HAP-1 (cell line): ENCODE measurements at places on chromosomes 11 and 22.

DNA sequence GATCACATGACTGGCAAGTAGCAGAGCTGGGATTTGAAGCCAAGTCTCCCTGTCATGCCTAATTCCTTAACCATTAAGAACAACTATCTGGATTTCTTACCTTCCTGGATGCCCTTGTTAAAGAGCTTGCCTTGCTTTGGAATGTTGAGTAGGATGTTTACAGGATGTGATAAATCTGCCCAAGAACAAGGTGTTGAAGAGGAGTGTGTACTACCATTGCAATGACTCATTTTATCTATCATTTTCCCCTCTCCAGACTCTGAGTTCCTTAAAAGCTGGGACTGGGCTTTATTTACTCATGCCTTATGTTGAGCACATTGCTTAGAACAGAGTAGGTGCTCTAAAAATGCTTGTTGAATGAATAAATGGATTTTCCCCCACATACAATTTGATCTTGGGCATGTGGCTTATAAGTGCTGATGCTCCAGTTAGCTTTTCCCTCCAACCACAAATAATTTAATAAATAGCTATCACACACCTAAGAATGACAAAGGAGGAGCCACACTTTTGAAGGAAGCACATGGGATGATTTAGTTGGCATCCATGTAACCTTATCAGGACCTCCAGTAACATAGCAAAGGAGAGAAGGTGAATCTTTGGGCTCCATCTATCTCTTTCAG is 268.6 kb upstream of the SESN3 start:
- DNase-seq = no peak

DNA sequence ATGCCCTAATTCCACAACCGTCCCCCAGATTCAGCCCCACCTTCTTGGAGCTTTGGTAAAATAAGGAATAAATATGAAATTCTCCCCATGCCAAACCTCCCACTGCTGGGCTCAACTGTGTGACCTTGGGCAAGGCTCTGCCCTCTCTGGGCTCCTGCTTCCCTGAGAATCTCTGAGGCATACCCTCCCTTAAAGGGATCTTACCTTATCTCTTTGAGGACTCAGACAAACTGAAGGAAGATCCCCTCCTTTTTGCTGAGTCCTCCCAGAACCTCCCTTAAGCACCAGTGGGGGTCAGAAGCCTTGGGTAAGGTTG is 2.7 kb downstream of the CD248 start:
- DNase-seq = no peak

DNA sequence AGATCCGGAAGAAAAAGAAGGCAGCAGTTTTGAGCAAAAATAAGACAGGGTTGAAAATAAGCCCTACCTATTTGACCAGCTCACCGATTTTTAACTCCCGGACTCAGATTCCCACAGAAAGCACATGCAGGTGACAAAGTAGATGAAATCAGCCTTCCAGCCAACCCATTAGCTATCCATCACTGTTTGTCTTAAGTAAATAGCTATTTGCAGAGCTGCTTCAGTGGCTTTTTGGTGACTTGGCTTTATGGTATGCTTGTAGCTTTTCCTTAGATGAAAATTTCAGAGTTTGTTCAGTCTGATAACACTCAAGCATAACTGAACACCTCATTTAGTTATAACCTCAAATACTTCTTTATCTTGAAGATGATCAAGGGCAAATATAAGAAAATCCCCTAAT is 192.6 kb downstream of the HIPK3 start:
- DNase-seq = no peak

DNA sequence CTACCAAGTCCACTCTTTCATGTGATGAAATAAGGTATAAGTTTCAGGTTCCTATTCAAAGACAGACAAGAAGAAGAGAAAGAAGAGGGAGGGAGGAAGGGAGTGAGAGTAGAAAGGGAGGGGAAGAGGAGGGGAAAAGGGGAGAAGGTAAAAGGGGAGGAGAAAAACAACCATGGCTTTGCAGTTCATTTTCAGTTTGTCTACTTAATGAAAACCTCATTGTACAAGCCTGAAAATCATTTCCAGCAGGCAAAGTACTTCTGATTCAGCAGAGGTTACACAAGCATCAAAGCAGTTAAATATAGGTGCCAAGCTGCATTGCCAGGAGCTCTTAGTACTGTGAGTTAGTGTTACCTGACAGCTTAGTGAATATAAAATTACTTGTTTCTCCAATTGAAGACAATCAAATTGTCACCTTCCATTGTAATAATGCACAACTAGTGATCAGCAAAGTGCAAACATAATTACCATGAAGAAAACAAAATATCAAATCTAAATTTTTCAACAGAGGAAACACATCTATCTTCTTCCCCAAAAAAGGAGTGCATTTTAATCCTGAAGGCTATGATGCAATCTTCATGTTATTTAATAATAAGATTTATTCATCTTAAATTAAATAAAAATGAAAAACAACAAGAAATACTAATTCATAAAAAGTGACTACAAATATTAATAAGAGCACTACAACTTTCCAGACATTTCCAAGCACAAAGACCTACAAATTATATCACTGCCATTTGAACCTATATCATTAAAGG is 8.2 kb downstream of the SOX6 start:
- no peak for DNase-seq

DNA sequence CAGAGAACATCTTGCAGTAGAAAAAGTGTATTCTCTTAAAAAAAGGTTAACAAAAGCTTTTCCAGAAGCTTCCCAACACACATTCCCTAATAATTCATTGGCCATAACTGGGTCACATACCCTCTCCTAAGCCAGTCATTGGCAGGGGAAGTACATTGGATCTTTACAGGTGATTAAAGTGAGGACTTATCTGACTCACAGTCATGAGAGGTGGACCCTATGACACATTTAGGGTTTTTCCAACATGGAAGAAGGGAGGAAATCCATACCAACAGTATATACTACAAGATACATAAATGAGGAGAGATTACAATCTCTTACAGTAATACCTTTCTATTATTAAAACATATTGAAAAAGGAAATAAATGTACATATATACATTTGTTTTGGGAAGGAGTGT is 72.2 kb downstream of the CCDC73 start:
- DNase-seq = no peak

GRCh38 chr11:47997063-47998053 is 17.0 kb downstream of the PTPRJ start:
- no peak for DNase-seq

GRCh38 chr22:29821291-29822016 is 16.6 kb downstream of the ASCC2 start:
- no peak for DNase-seq

- DNase-seq = peak; percentile 91
Observed at GRCh38 chr22:39152511-39153219, at the start of gene CBX7. TSS of gene CBX7 (minus strand) at chr22:39152680. CDS start at chr22:39152444, 236 bp downstream.

GRCh38 chr11:126026579-126026978 is 36.1 kb downstream of the CDON start:
- no peak for DNase-seq

DNA sequence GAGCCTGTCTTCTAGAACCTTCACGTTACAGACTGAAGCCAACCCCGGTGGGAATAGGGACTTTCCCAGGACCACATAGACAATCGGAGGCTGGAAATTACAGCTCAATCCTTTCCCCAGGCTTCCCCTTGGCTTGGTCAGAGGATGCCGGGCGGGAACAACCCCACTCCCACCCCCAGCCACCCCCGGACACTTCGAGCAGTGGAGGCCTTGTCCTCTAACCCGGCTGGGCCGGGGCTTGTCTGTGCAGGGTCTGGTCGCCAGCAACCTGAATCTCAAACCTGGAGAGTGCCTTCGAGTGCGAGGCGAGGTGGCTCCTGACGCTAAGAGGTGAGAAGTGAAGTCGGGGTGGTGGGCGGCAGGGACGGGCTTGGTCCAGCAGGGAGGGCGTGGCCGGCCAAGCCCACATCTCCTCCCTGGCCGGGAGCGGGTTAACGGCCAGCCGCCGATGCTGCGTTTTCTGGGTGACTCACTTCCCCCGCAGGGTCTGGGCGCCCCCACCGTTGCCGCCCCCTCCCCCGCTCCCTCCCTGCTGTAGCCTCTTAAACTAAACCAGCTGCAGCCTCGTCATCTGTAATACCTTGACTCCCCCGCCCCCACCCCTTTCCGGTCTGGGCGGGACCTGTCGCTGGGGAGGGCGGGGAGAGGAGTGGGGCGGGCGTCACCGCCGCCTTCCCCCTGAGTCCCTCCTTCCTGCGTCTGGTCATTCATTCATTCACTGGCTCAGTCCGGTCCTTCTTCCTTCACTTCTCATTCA is 1.5 kb downstream of the LGALS1 start:
- DNase-seq = peak; percentile 90
